ENCODE measurements at places on chromosomes 12 and 14.

DNA sequence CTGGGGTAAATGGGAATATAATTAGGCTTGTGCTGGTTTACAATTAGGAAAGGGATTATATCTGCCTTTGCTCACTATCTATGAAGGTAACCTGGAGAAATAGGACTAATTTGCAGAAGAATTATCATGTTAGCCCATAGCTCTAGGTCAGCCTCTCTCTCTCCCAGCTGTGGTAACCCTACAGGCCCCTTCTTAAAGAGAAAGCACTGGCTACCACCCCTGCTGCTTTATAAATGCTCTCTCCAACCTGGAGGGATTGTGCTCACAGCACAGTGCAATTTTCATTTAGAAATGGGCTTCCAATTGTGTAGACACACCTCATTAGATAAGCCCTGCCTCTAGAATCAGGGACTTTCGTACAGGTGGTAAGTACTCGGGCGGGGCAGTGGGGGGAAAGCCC is 22.7 kb upstream of the MGST1 start:
- no peak for DNase-seq

- DNase-seq = no peak
Observed at GRCh38 chr12:30152705-30153104, 369.0 kb upstream of the TMTC1 start.

GRCh38 chr14:34750670-34751069 is 36.3 kb upstream of the CFL2 start:
- DNase-seq = no peak

- DNase-seq = no peak
Observed at GRCh38 chr14:76217179-76217578, 65.5 kb downstream of the GPATCH2L start.

GRCh38 chr12:101777485-101777884 is 38.2 kb upstream of the SYCP3 start:
- no peak for DNase-seq

DNA sequence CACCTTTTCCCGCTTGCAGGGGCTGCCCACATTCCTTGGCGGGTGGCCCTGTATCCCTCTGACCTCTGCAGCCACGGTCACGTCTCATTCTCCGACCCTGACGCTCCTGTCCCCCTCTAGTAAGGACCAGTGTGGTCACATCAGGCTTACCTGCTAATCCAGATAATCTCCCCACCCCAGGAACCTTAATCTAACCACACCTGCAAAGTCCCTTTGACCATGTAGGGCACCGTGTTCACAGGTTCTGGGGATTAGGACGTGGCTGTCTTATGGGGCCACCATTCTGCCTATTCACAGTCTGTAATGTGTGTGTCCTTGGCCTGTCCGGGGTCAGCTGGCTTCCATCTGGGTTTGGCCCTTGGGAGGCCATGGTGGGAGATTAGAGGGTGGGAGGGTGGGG is 368.9 kb downstream of the AACS start:
- DNase-seq = no peak

- DNase-seq = no peak
Observed at GRCh38 chr14:99095369-99095768, 176.6 kb downstream of the BCL11B start.

GRCh38 chr12:9851050-9851449 is 18.1 kb downstream of the CLEC2B start:
- DNase-seq = no peak

- peak; percentile 100 for DNase-seq
Observed at GRCh38 chr12:124917135-124917840, 2.8 kb upstream of the UBC start.

DNA sequence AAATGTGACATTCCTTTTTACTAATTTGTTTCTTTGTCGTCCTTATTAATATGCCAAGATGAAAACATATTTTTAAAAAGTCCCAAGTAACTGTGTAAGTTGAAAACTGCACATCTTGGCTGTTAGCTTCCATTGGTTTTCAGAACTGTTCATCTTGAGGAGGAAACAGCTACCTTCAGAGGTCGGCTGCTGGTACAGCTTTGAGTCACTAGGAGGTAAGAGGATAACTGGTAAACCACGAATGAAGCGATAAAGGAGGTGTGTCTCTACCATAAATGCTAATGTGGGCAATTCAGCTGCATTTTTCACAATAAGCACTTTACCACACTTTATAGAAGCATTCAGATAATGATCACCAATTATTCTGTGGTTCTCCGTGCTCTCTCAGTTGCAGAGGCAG is 137.5 kb upstream of the KRAS start:
- no peak for DNase-seq

- no peak for DNase-seq
Observed at GRCh38 chr12:69428351-69429073, 41.7 kb upstream of the FRS2 start.

GRCh38 chr14:103372552-103373304 is 12.5 kb upstream of the MARK3 start:
- DNase-seq = peak; percentile 63

DNA sequence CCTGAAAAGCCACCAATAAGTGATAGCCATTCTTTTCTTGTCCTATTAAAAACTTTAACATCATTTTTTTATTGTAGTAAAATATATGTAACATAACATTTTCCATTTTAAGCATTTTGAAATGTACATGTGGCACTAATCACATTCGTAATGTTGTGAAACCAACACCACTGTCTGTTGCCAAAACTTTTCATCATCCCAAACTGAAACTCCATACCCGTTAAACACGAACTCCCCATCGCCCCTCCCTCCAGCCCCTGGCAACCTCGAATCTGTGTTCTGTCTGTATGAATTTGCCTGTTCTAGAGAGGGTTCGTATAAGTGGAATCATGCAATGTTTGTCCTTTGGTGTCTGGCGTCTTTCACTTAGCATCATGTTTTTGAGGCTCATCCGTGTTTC is 75.9 kb downstream of the CCDC92 start:
- DNase-seq = no peak

DNA sequence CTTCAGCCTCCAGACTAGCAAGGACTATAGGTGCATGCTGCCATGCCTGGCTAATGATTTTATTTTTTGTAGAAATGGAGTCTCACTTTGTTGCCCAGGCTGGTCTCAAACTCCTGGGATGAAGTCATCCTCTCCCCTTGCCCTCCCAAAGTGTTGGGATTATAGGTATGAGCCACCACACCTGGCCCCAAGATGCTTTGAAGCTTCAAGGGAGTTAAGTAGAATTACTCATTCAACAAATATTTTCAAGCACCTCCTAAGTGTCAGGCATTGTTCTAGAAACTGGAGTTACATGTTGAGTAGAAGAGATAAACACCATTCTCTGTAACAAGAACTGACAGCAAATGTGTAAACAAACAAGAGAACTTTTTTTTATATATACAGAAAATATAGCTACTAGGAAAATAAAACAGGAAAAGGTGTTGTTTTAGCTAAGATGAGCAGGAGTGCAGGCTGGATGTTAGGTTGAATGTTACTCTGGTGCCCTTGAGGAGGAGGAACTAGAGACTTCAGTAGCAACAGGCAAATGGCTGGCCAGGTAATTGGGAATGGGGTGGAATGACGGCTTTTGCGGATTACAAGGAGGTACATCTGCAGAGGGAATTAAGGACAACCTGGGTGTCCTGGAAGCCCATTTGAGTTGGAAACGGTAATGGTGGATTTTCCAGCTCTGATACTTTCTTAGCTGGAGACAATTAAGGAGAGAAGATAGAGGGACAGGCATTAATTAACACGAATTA is 32.0 kb upstream of the CFAP54 start:
- no peak for DNase-seq

DNA sequence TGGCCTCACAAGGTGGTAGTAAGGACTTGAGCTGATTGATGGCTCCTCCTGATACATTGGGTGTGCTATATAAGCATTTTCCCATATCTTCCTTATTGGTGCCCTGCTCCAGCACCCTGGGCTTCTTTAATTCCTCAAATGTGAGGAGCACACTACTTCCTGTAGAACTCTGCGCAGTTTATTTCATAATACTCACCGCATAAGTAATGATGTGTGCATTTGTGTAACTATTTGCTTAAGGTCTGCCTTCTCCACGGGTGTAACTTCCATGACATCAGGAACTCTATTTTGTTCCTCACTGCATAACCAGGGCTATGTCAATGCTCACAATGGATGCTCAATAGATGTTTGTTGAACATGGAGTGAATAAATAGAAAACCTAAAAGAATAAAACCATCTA is 392.2 kb downstream of the SEC23A start:
- no peak for DNase-seq

GRCh38 chr12:103495469-103496456 is at the start of gene C12orf42:
Gene C12orf42 (minus strand): TSS chr12:103495968. CDS start chr12:103478426, 17,542 bp downstream.
- DNase-seq = peak; percentile 20

DNA sequence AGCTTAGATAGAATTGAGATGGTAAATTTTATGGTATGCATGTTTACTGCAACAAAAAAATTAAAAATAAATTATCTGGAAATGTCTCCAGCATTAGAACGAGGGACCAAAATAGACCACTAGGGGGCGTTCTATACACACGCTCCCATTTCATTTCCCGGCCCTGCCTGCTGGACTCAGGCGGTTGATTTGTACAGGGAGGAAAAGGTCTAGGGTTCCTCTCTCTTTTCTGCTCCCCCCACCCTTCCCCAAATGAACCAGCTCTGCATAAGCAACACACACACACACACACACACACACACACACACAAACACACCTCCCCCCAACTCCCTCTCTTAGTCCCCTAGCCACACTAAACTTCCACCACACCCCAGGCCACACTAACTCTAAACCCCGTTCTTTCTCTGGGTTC is 7.8 kb upstream of the DTX1 start:
- peak; percentile 32 for DNase-seq

- no peak for DNase-seq
Observed at GRCh38 chr14:71751264-71751663, 181.0 kb upstream of the RGS6 start.

DNA sequence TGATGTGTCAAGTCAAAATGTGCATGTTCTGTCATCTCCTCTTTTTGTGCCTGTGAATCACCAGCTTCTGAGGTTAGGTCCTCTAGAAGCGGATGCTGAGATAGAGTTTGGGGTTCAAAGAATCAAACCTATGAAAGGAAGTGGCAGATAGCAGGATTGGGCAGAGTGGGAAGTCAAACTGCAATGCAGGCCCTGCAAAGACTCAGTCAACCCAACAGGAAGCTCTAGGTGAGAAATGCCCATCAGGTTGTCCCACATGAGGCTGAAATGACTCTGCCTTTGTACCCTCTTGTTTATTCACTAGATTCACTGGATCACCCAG is 4.5 kb upstream of the MIA2 start:
- DNase-seq = no peak

GRCh38 chr12:84922693-84923092 is 10.1 kb upstream of the SLC6A15 start:
- no peak for DNase-seq

DNA sequence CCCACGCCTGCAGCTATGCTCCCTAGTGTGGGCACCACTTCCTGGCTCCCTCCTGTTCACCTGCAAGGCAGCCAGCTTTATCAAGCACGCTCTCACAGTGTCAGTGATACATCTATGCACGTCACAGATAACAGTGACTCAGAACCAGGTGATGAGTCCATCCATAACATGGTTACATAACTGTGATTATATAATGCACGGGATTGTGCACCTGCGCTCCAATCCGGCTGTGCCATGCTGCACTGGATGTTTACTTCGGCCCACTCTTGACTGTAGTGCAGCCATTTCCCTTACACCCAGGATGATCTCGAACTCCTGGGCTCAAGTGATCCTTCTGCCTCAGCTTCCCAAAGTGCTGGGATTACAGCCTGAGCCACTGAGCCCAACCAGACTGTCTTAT is 38.4 kb upstream of the CEP83 start:
- DNase-seq = no peak

DNA sequence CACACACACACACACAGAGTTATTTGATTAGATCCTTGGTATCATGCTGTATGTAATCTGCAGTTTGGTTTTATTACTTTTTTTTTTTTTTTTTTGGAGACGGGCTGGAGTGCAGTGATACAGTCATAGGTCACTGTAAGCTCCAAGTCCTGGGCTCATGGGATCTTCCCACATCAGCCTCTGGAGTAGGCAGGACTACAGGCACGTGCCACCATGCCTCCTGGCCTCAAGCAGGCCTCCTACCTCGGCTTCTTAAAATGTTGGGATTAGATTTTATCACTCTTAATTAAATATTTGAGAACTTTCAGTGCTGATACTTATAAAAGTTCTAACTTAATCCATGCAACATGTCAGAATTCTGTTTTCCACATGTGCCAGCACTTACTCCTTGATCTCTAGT is 31.3 kb upstream of the PSEN1 start:
- no peak for DNase-seq

GRCh38 chr14:96832351-96832750 is 35.2 kb downstream of the VRK1 start:
- no peak for DNase-seq

DNA sequence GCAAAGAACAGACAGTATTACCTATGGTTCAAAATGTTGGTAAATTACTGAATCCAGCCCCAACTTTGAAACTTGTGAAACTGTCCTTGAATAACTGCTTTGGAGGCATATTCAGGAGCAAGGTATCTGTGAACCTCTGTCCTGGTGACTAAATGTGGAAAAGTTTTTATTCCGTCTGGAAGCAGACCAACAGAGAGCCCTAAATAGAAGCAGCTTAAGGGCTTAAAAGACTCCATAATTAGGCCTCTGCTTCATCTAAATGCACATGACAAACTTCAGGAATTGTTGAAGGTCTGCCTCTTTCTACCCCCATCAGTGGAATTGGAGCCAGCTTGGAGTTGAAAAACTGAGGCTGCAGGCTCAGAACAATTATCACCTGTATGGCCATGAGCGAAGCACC is 276.5 kb downstream of the KCNH5 start:
- no peak for DNase-seq

GRCh38 chr14:90544566-90544965 is 147.7 kb downstream of the CALM1 start:
- no peak for DNase-seq

DNA sequence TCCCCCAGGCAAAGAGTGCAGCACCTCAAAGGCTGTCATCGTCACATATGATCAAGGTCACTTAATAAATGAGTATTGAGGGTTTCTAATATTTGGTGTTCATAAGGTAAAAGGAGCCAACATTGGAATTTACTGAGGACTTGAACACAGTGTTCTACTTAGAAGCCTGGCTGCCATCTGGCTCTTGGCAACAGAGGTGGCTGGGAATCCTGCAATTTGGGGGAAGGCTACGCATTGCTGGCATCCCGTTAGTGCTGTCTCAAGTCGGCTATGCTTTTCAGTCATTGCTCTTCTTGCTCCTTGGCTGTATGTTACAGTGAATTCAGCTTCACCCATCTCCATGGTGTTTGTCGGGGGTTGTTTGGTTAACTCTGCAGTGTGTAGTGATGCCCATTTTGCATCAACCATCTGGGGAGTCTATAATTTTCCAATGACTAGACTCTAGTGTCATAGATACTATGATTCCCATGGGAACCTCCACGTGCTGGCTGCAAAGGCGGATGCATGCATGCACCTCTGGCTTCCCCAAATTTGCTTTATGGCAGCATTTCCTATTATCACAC is 12.9 kb upstream of the SLC24A4 start:
- DNase-seq = no peak

DNA sequence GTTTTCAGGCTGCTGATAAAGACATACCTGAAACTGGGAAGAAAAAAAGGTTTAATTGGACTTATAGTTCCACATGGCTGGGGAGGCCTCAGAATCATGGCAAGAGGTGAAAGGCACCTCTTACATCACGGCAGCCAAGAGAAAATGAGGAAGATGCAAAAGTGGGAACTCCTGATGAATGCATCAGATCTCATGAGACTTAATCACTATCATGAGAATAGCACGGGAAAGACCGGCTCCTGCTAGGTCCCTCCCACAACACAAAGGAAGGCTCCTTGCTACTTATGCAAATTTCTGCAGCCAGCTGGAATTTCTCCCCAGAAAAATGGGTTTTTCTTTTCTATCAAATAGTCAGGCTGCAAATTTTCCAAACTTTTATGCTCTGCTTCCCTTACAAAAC is 174.1 kb upstream of the RMST start:
- DNase-seq = no peak
